ENCODE measurements at places on chromosomes 12 and 14.
A peak's percentile ranks its signal among the peaks of the same experiment; 100 is the strongest.

DNA sequence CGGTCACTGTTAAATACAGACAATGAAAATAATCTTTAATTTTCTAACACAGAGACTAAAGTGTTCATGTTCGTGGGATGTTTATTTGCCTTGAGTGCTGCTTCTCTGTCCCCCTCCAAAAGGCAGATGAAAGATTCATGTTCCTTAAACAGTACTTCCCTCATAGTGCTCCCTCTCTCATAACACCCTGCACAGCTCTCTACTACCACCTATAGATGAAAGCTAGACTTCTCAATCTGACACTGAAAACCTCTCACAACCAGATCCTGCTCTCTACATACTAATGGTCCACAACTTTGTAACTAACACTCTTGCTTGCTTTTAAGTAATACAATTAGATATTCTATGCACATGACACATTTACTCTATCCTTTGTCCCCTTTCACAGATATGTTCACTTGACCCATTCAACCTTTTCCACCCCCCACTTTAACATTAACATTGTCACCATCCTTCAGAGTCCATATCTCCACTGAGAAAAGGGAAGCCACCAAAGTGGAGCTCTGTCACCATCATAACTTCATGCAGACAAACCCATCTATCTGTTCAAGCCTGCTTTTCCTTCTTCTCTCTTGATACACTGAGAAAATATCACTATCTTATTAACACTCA lies 266.4 kb upstream of the USP15 start:
- DNase-seq = no peak

GRCh38 chr14:62988967-62989366 lies 56.3 kb downstream of the KCNH5 start:
- no peak for DNase-seq

- DNase-seq = no peak
Measured at GRCh38 chr12:64696080-64696741, 63.0 kb downstream of the GNS start.

DNA sequence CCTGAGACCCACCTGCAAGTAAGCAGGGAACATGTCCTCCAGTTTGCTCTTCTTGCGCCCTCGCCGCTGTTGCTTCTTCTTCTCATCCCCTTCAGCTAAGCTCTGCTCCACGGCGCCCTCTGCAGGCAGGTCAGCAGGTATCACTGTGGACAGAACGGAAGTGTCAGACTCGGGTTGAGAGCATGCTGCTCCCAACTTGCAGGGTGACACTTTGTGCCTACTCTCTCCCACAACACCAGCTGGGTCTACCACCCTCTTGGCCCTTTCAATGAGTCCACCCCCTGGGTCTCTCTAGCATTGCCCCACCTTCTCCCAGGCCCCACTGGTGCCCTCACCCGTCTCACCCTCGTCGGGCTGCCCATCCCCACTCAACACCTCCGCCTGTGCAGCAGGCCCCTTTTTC lies 16.7 kb downstream of the KMT2D start:
- DNase-seq = peak; percentile 77

Measured in activated naive CD4-positive, alpha-beta T cell (primary cell).